ENCODE measurements at places on chromosomes 1 and 21. TPM values are rescaled to one million over a fixed set of nuclear protein-coding genes. Genes with fewer than 3 reads are reported as not detected.

ANXA9 gene
- 1.2 TPM for total RNA-seq

PTCH2 gene
- 0.23 TPM for total RNA-seq

ERMAP gene
- total RNA-seq, result 4.2 TPM

JMJD4 gene
- 24.9 TPM for total RNA-seq
